ENCODE measurements at places on chromosomes 2 and 18. TPM values are rescaled to one million over a fixed set of nuclear protein-coding genes. Genes with fewer than 3 reads are reported as not detected.

The GKN2 gene
- not detected for total RNA-seq

- peaks cover 75% of the 10 kb centered on the region for H3K27me3 ChIP-seq
- H3K4me1 ChIP-seq, result peaks cover 8% of the 10 kb centered on the region
- H3K27ac ChIP-seq, result no peak overlapping the region
- H3K36me3 ChIP-seq, result no peaks in the 10 kb centered on the region
- H3K4me3 ChIP-seq, result peak overlapping the region; percentile 79
Measured at GRCh38 chr2:158970241-158970751, 1.9 kb downstream of the TANC1 start.

DNA sequence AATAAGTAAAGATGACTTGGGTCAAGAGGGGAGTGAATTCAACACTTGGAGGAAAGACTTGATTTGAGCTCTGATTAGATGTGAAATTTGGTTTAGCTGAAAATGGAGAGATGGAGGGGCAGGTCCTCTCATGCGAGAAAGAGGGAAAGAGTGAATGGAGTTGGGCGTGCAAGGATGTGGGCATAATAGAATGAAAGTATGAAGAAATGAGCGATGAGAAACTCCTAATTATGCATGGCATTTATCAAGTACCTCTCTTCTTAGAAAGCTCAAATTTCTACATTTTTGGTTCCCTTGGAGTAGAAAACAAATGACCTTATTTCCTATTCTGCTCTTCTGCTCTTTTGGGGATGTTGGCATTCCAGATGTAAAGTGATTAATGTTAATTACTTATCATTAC lies 161.5 kb downstream of the PHLPP1 start:
- no peaks in the 10 kb centered on the region for H3K27me3 ChIP-seq
- no peak overlapping the region for H3K27ac ChIP-seq
- peaks cover 22% of the 10 kb centered on the region for H3K4me1 ChIP-seq
- H3K4me3 ChIP-seq, result no peak overlapping the region
- no peak for DNase-seq
- peaks cover 7% of the 10 kb centered on the region for H3K36me3 ChIP-seq

The NTSR2 gene
- total RNA-seq, result not detected

GRCh38 chr2:61604433-61604832 lies 66.3 kb upstream of the XPO1 start:
- no peaks in the 10 kb centered on the region for H3K36me3 ChIP-seq
- no peak overlapping the region for H3K4me3 ChIP-seq
- DNase-seq, result no peak

The PECR gene
- 16.2 TPM for total RNA-seq

DNA sequence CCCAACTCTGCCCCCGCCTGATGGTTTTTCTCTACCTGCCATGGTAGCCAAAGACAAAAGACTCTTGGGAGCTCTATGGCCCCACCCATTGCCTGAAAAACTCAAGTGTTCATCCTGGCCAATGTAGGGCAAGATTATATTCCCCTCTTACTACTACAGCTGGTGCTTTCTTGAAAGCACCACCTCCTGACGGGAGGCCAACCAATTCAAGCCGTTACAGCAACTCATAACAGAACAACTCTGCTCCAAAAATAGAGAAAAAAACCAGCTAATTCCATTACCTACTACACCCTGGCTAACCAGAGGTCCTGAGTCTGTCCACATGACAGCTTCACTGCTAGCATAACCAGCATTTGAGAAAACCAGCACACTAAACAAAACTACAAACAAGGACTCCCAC lies 127.5 kb upstream of the GAREM1 start:
- peaks cover 4% of the 10 kb centered on the region for H3K27me3 ChIP-seq
- H3K4me1 ChIP-seq, result no peaks in the 10 kb centered on the region
- no peak overlapping the region for H3K27ac ChIP-seq
- H3K36me3 ChIP-seq, result no peaks in the 10 kb centered on the region

The ST6GAL2 gene
- total RNA-seq, result not detected

The CROCC2 gene
- total RNA-seq, result not detected

- H3K36me3 ChIP-seq, result peaks cover 5% of the 10 kb centered on the region
- no peaks in the 10 kb centered on the region for H3K4me1 ChIP-seq
- H3K27ac ChIP-seq, result no peak overlapping the region
- H3K4me3 ChIP-seq, result no peak overlapping the region
- H3K27me3 ChIP-seq, result peaks cover 4% of the 10 kb centered on the region
- no peak for DNase-seq
Measured at GRCh38 chr2:44766220-44766619, 175.3 kb upstream of the SIX3 start.

Measured in activated naive CD8-positive, alpha-beta T cell treated with anti-CD3 and anti-CD28 coated beads for 36 hours (primary cell).